DND-41 (cell line): ENCODE measurements at places on chromosomes 11 and 22.

GRCh38 chr11:12361682-12362081 lies 15.7 kb upstream of the PARVA start:
- no peak for DNase-seq

- no peak for DNase-seq
These were observed 77.7 kb downstream of the FAM76B start for GRCh38 chr11:95711945-95712221.

- no peak for DNase-seq
These were observed 82.2 kb downstream of the ST3GAL4 start for GRCh38 chr11:126437731-126438130.

DNA sequence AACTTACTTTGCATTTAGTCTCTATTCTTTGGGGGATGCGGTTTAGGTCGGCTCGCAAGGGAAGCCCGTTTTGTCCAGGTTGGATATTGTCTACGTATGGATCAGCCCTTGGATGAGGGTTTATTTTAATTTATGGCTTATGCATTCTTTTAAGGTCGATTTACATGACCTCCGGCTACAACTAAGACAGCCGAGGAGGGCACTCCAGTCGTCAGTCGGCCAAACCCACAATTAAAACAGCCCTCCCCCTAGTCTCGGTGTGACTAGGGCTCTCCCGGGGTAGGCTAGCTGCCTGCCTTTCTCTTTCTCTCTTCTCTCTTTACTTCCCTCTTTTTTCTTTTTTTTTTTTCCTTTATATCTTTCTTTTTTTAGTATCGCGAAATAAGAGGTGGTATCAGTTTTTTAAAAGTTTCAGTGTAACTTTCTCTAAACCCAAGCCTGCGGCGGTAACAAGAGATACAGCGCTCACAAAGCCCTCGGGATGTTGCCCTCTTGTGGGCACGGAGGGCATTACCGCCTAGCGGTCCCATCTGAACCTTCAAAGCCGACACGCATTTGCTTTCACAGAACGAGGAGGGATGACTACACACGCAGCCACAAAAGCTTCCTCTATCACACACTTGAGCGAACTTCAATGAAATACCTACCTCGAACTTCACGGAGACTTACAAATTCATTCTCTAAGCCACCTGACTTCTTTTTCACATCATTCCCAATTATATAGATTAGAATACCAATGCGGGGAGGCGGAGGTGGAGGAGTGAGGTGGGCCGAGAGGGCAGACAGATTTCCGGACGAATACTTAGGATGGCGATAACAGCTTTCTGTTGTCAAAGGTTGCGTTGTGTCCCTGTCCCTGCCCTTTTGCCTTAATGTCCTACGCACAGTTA lies 132.3 kb upstream of the C11orf58 start:
- DNase-seq = peak; percentile 33

DNA sequence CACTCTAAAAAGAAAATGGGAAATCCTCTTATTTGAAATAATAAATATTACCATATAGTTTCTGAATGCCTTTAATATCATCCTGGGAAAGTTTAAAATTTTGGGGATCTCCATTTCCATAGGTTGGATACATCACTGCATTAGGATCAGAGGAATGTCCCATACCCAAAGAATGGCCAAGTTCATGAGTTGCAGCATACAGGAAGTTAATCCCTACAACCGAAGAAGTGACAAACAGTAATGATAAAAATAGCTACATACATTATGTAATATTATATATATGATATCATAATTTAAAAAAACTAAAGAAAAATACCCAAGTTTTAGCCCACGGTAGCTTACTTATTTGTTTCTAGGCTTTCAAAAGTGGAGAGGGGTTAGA lies 7.4 kb downstream of the MMP7 start:
- DNase-seq = no peak

DNA sequence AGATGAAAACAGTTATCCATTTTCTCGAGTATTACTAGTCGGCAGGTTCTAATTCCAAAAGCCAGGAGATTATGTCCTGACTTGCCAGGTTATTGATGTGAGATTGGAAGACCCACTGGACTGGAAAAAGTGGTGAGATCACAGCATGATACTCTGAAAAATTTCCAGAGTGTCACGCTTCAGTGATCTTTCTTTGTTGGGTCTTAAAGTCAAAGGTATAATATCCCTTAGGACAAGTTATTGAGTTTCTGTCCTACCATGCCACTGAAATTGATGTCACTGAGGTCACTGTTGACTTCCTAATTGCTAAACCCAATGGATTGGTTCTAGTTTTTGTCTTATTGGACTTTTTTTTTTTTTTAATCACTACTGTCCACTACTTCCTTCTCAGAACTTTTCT lies 104.5 kb upstream of the GRAMD1B start:
- no peak for DNase-seq

DNA sequence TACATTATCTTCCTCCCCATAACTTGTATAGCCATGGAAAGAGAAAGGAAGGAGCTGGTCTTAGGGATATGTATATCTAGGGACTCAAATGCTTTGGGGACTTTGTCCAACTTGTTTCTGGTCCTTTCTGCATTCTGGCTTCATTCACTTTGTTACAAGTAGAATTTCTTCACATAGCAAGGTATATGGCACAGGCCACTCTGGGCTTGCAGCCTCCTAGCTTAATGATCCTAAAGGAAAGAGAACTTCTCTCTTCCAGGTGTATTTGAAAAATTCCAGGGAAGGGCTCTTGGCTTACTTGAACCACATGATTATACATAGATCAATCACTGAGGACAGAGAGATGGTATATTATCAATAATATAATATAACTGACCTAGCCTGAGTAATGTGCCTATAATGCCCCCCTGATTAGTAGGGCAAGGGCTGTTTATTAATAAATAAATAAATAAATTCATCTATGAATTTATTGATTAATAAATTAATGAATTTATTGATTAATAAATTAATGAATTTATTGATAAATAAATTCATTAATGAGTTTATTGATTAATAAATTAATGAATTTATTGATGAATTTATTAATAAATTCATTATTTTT lies 48.2 kb upstream of the CEP295 start:
- no peak for DNase-seq

- DNase-seq = no peak
These were observed 308.3 kb upstream of the NCAM1 start for GRCh38 chr11:112652786-112653390.

DNA sequence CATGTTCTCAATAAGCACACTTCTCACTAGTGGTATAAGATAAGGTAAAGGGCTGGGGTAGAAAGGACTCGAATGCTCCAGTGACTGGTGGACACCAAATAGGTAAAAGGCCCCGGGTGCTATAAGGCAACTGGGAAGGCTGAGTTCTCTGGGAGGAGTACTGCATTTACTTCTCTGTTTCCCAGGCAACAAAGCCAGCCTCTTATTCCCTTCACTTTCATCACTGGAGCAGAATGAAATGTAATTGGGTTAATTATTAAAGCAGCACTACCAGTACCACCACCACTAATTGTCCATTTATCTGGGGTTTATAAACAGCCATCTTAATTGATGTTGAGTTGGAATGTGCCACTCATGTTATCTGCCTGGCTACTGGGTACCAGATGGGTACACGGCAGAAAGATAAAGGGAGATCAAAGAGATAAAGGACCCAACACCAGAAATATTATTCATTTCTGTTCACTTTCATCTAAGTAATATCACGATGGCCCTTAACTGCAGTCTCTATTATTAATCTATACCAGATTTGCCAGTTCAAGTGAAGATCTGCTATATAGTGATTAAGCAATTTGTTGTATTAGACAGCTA lies 94.4 kb upstream of the CHRM4 start:
- no peak for DNase-seq

DNA sequence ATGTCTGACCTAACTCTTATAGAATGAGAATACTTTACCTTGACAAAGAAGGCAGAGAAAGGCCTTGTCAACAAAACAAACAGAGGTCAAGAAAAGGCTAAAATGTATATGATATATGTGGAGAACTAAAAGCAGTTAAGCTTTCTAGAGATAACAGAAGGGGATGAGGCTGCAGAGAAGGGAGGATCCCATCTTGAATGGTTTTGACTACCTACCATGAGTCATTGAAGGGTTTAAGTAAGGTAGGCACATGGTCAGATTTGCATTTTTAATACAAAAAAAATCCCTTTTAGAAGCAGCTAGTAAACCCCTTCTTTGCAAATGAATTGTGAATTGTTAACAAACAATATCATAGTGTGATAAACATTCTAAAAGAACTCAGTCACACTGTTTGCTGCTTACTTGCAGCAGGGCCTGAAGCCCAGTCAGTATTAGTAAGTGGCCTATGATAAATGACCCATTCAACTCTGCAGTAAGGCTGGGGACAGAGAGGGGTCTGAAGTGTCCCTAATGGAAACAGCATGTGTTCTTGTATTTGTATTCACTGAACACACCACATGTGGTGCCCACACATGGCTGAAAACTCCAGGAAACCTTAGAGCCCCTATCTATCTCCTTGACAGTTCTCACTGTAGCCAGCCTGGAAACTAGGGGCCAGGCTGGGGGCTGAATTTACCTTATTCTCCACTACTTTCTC lies 328.8 kb upstream of the PITPNB start:
- no peak for DNase-seq

- DNase-seq = no peak
These were observed 23.6 kb downstream of the MTNR1B start for GRCh38 chr11:92993004-92993403.

- no peak for DNase-seq
These were observed 412.9 kb downstream of the METTL15 start for GRCh38 chr11:28521075-28521474.

- no peak for DNase-seq
These were observed 121.9 kb downstream of the PKNOX2 start for GRCh38 chr11:125286486-125286885.

DNA sequence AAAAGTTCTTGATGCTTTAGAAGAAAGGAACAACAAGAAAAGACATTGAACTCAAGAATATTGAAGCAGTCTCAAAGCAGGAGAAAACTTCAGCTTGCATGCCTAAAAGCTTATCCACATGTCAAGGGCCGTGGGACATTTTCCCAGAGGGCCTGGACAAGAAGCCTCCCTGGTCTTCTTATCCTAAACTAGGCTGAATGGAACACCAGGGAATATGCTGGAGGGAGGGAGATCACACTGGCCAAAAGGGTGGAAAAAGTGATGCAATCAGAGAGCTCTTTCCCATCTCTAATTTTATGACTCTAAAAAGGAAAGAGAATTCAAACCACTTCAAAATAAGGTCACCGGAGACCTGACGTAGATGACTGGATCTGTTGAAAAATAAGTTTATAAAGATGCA lies 107.2 kb downstream of the MPPED2 start:
- no peak for DNase-seq

GRCh38 chr22:40547729-40548143 lies 88.8 kb downstream of the MRTFA start:
- no peak for DNase-seq

GRCh38 chr11:30172883-30173311 lies 57.9 kb upstream of the FSHB start:
- no peak for DNase-seq

DNA sequence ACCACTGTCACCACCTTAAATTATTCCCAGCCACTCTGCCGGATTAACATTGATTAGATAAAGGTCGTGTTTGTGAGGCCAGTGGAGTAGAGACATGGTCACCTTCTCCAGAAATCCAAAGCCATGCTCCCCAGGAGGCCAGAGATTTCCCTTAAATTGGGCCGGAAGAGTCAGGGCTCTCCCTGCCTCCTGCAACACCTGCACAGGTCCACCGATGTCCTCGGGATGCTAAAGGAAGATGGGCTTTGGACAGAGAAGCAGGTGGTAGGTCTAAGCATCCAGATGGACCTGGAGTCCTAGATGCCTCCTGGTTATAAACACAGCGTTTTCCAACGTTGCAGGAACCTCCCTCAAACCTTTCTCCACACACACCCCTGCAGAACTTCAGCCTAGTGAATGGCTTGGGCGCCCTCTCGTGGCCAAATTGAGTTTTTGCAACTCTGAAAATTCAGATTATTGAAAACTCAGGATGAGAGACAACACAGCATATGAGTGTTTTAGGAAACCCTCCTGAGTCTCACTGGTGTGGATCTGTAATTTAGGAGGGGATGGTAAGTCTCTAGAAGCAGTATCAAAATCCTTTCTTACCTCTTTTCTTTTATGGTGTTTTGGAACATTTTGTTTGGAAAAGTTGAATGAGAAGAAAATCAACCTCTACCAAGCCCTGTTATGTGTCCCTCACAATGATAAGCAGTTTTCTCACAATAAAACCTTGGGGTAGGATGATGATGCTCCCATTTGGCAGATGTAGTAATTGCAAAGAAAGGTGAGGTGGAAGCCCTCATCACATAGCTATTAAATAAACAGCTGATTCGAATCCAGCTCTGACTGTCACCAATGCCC lies 109.6 kb downstream of the RRAS2 start:
- DNase-seq = peak; percentile 65

GRCh38 chr11:63919267-63920125 lies 2.5 kb upstream of the RCOR2 start:
- no peak for DNase-seq

- peak; percentile 10 for DNase-seq
These were observed 51.5 kb downstream of the FAM181B start for GRCh38 chr11:82682003-82682751.

GRCh38 chr11:123587559-123587958 lies 66.9 kb downstream of the SCN3B start:
- no peak for DNase-seq

- DNase-seq = no peak
These were observed 6.3 kb downstream of the SHANK3 start for GRCh38 chr22:50678651-50679521.

GRCh38 chr11:46961041-46961440 lies 24.5 kb downstream of the CSTPP1 start:
- no peak for DNase-seq

- no peak for DNase-seq
These were observed 48.2 kb downstream of the GLYATL2 start for GRCh38 chr11:58796333-58796732.

DNA sequence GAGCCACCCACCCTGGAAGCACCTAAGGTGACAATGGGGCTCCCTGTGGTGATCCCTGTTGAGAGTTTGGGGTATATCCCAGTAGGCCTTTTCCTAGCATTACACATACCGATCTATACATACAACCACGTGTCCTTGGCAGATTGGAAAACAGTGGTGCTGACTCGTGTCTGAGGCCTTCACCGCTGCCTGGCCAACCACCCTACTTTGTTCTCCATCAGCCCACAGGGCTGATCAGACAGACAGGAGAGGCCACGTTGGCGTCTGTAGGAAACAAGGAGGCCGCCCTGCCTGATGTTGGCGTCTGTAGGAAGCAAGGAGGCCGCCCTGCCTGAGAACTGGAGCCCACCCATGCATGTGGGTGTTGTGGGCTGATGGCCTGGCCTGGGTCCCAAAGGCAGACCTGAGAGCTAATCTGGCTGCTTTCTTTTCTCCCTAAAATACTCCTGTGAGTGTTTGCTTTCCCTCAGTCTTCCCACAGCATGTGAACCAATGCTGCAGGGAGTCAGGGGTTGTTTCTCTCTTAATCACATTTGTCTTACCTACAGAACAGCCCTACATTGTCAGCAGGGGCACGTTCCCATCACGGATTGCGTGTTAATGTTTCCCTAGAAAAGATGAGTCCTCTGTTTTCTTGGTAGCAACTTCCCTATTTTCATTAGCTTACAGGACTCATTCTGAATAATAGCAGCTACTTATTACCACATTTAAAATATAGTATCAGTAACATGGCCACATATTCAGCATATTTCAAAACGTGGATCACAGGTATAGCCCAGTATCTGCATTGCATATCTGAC lies 57.2 kb downstream of the SBF1 start:
- DNase-seq = no peak
